EL (cell line): ENCODE measurements at places on chromosomes 3 and 15.

DNA sequence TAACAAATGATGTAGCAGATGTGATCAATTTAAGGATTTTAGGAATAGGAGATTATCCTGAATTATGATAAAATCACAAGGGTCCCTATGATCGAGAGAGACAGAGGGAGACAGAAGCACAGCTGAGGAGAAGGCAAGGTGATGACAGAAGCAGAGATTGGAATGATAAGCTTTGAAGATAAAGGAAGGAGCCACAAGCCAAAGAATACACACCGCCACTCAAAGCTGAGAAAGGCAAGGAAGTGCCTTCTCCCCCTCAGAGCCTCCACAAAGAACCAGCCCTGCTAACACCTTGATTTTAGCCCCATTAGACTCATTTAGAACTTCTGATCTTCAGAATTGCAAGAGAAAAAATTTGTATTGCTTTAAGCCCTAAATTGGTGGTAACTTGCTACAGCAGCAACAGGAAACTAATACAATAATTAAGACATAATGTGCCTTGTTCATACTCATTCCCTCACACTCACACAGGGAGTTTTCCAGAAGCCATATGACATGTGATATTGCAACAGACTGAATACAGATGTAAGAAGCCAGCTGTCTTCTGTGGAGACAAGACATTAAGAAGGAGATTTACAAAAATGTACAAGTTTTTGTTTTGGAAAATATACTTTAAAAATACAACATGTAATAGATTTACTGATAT is 38.2 kb downstream of the TRANK1 start:
- no peak for DNase-seq

- no peak for DNase-seq
Observed at GRCh38 chr15:27097506-27097905, 126.5 kb downstream of the GABRG3 start.

GRCh38 chr15:38441130-38441519 is 12.8 kb upstream of the FAM98B start:
- no peak for DNase-seq

DNA sequence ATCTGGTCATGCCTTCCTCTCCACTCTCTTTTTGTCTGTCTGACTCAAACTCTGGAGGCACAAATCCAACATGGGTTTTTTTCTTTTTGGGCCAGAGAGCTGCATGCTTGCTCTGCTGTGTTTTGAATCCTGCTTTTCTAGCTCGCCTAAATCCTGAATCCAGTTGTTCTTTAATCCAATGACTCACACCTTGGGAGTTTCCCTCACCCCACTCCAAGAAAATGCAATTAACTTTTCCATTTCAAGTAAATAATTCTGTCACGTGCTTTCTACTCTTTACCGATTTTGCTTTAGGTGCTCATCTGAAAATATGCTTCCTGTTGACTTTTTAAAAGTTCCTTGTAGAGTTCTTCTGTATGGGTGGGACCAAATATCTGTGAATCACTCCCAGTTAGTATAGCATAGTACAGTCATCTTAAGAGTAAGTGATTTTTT is 47.6 kb downstream of the SLMAP start:
- peak; percentile 93 for DNase-seq

- DNase-seq: no peak
Observed at GRCh38 chr3:20564966-20565365, 379.0 kb upstream of the SGO1 start.

- DNase-seq: peak; percentile 59
Observed at GRCh38 chr3:119145500-119146167, at the start of gene TEX55. TSS of gene TEX55 (plus strand) at chr3:119146165. CDS start at chr3:119146190, 25 bp downstream.

- DNase-seq: no peak
Observed at GRCh38 chr3:151117047-151117446, 31.6 kb downstream of the MED12L start.

DNA sequence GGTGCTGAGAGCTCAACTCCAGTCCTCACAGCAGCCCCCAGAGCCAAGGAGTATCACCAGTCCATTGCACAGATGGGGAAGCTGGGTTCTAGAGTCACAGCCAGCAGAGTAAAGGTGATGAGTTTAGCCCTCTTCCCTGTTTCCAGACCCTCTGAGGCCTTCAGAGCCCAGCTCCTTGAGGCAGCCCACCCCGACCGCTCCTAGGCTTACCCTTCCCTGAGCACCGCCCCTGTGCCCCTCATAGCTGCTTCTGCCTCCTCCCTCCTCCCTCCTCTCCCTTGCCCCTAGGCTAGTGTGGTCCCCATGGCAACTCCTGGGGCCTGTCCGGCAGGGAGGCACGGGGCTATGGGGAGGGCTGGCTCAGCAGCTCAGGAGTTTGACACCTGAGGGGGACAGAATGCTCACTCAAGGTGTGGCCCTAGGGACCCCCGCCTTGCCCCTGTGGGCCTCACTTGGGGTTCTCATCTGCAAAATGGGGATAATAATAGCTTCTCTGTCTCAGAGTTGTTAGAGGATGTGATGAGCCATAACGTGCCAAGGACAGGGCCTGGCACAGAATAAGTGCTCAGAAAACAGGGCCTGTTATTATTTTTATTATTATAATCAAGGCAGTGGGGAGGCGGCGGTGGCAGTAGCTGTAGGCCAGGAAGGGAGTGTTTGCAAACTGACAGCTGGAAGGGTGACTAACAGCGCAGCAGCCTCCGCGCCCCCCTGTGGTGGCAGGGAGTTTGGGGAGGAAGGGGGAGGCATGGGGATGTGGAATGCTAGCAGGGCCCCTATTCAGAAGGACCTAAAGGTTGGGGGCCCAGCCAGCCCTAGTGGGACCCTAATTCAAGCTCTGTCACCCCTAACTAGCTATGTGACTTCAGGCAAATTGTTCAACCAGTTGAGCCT is 11.5 kb downstream of the CSK start:
- no peak for DNase-seq

GRCh38 chr3:20490996-20491395 is 305.0 kb upstream of the SGO1 start:
- no peak for DNase-seq

- DNase-seq: no peak
Observed at GRCh38 chr3:39540162-39540921, 72.9 kb downstream of the MOBP start.
